Frontal cortex (tissue), 4 donors: ENCODE measurements at places on chromosomes 5 and 9.

- no peak for DNase-seq
Observed at GRCh38 chr5:127762412-127762811, 59.2 kb downstream of the CCDC192 start.

GRCh38 chr9:81560851-81561732, 128.3 kb downstream of the TLE1 start:
- no peak for DNase-seq

- no peak for DNase-seq
Observed at GRCh38 chr5:138942861-138943260, 67.7 kb upstream of the LRRTM2 start.

DNA sequence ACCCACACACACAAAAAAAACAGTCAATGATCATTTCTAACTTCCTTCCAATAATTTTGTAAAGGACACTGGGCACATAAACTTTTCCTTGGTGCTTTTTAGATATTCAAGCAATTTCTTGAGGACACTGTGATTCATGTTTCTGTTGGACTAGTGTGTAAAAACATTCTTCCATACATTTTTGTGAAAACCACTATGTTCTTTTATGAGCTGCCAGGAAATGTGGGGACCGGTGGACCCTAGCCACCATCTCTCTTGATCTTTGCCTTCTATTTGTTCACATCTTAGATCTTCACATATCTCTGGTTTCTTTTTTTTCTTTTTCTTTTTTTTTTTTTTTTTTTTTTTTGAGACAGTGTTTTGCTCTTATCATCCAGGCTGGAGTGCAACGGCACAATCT, 287.4 kb downstream of the GLIS3 start:
- no peak for DNase-seq

DNA sequence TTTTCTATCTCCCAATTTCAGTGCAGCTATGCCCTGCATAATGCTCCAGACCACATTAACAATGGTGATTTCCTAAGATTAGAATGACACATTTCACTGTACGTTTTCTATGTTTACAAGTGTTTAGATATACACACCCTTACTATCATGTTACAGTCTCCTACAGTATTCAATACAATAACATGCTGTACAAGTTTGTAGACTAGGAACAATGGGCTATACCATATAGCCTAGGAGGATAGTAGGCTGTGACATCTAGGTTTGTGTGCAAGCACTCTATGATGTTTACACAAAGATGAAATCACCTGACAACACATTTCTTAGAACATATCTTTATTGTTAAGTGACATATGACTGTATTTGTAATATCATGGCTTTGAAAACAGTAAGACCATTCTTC, 1435.6 kb upstream of the NUDT12 start:
- no peak for DNase-seq

GRCh38 chr9:16668734-16669295, 201.7 kb downstream of the BNC2 start:
- DNase-seq, result no peak

DNA sequence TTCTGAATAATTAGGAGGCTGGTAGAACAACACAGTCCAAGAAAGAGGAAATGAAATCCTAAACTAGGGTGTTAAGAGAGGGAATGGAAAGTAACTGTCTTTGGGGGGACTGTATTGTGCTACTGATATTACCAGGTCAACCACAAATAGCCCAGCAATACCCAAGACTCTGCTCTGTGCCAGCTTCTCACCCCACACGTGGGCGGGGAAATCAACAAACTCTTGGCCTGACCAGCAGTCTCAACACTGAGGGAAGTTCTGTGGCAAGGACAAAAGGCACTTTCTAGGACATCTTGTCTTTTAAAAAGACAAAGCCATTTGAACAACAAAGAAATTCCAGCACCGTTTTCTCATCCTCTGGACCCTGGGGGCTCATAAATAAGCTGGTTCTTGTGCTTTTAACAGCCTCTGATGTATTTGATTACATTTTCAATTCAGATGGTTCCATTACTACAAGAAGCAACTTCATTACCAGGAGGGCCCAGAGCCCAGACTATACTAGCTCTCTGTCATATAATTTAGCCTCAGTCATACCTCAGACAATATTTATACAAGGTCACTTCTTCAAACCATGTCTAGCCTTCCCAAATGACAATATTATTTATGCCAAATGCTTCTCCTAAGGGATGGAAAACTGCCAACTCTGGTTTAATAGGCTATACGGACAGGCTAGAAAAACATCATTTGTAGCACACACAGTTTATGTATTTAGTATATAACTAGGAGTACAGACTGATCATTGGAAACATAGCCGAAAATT, 297.8 kb downstream of the CWC27 start:
- DNase-seq, result no peak

DNA sequence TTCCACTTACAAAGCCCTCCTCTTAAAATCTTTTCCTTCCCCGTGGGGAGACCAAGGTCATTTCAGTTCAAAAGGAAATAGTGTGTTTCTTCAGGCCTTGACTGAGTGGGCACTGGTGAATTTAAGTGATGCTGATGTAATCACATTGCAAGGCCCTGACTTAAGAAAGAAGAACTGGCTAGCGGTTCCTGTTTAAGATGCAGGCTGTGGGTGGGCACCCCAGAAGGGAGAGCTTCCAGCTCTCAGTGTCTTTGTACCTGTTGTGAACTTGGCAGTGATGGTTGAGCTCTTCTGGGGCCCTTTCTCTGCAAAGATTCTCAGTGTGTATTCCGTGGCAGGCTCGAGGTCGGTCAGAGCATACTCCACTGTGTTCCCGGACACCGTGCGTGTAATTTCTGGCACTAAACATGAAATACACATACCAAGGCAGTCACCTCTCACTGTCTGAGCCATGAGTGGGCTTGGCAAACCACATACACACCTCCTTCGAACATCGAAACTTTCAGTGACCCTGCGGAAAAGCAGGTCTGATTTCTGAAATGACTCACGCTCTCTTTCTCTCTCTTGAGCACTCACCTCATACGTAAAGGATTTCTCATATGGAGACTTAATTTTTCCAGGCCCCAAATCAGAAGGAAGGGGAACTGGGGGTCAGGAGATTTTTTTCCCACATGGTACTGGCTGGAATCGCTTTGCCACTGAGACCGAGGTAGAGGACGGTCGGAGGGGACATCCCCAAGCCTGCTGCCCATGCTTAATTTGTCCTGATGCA, 81.9 kb downstream of the TNC start:
- DNase-seq, result peak; percentile 24

- peak; percentile 65 for DNase-seq
Observed at GRCh38 chr9:108761655-108762347, 94.0 kb downstream of the ACTL7B start.

DNA sequence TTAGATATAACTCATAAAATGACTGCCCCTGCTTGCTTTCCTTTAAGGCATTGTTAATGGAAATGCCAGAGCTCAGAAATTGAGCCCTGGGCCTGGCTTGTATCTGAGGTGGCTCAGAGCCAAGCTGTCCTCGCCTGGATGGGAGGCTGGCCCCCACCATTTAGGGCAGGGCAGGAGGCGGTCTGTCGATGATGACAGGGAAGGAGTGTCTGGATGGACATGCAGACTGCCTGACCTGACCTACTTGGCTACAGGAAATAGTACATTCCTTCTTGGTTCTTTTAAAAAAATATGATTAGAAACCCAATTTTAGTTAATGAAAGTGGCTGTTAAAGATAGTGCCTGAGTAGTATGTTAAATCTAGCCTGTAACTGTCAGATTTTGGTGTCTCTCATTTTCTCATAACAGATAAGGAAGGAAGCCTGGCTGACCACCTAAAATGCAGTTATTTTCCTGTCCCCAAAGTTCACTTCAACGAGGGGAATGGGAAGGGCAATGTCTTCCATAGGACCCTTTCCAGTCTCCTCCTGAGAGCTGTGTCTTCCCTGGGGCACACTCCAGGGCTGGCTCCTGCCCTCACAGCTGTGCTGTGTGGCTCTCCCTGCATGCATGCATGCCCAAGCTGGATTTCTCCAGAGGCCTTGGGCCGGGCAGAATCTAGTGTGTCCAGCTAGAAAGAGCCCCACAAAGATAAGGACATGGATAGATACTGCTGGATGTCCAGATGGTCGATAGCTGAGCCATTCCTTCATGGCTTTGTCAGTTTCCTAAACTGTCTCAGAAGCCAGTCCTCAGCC, 42.3 kb downstream of the MACROH2A1 start:
- DNase-seq, result no peak

DNA sequence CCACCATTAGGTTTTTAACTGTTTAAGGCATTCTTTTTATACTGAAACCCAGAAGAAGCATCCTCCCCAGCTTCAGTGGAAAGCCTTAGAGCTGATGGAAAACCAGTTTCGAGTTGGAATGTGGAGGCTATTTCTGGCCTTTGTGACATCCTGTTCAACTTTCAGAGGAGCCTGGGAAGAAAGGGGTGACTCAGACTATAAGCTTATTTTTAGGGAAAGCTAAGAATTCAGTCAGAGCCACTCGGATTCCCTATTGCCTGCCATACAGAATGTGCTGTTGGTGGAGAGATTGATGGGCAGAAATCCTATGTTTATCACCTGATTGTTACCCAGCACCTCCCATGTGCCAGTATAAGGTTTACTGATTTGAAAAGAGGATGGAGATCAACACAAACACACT, 19.8 kb downstream of the PALM2AKAP2 start:
- no peak for DNase-seq

DNA sequence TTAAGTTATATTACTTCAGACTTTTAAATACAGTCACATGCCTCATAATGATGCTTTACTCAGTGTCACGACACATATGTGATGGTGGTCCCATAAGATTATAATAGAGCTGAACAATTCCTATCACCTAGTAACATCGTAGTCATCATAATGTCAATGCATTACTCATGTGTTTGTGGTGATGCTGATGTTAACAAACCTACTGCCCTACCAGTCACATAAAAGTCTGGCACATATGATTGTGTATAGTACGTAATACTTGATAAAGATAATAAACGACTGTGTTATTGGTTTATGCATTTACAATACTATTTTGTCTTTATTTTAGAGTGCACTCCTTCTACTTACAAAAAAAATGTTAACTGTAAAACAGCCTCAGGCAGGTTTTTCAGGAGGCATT, 103.7 kb downstream of the PAM start:
- DNase-seq, result no peak

GRCh38 chr5:55988979-55989638, 5.7 kb downstream of the IL6ST start:
- no peak for DNase-seq

DNA sequence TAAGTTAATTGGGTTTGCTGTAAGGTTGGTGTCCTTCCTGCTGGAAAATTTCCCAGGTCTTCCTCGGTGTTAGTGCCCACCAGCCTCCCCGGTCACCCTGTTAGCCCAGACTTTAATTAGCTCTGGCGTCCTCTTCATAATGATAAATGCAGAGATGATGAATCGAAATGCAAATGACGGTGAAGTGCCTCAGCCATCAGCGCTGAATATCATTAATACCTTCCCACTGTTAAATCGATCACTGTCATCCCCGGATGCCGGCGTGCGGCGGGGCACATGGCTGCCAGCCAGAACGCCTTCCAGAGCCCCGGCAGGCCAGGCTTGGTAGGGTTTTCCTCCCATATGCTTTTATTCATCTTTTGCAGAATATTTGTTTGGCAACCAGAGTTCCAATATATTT, 204.5 kb downstream of the IRX2 start:
- no peak for DNase-seq

DNA sequence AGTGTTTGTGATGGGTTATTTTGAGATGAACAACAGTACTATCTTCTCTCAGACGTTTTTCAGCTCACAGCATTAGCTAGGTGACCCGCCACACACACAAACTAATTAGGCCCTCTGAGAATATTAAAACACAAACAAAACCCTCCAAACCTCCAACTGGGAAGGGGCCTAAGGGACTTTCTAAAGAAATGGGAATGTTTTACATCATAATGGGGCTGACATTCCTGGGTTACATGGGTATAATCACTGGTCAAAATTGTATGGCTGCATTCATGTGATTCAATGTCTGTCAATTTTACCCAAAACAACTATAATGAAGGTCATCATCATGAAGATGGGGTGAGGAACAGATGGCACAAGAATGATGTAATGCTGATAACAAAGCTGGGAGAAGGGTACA, 59.6 kb downstream of the SPTLC1 start:
- no peak for DNase-seq

DNA sequence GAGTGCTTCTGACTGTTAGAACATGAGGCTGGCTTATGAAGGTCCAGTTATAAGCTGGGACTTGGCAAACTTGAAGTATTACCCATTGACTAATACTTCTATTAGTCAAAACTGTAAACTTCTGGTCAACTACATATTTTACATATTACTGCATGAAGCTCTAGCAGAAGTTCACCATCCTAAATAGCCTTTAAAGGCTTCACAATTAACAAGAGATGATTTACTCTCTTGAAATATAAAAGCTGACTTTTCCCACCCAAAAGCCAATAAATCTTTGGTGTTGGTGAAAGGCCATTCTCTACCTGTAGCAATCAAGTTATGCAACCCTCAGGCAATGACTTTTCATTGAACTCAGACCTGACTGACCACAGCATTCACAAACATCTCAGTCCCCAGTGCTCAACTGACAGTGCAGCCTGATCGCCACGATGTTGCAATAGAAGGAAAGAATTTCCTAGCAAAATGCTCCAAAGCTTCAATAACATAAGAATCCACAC, 345.6 kb downstream of the EBF1 start:
- DNase-seq, result no peak

DNA sequence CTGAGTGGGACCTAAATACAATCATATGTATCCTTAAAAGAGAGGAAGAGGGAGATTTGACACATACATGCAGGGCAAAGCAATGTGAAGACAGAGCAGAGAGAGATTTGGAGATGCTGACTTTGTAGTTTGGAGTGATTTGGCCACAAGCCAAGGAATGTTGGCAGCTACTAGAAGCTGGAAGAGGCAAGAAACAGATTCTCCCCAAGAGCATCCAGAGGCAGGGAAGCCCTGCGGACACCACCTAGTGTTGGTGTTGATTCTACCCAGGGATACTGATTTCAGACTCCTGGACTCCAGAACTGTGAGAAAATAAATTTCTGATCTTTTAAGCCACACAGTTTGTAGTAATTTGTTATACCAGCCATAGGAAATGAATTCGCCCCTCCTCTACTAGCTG, 64.9 kb upstream of the OSMR start:
- no peak for DNase-seq

- no peak for DNase-seq
Observed at GRCh38 chr9:132230605-132231004, 68.7 kb downstream of the NTNG2 start.

GRCh38 chr9:14183001-14183400, 130.9 kb downstream of the NFIB start:
- DNase-seq, result no peak

GRCh38 chr9:2291980-2292704, 277.0 kb downstream of the SMARCA2 start:
- no peak for DNase-seq

GRCh38 chr5:132557478-132558172, 848 bp downstream of the RAD50 start:
- DNase-seq, result no peak
